ENCODE measurements at places on chromosomes 5 and 9.

DNA sequence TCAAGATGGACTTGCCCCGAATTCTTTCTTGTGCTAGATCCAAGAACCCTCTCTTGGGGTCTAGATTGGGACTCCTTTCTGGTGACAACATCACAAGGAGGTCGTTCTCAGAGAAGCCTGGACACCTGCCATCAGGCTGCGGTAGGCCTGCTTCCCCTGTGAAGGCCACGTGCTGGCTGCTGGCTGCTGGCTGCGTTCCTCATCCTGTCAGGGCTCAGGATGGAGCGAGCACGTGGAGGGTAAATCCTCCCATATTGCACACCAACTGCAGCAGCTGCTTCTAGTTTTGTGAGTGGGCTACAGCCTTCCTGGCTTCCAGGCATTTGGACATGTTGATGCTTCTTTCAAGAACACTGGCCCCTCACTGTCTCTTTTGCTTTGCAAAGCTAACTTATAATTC, 95.6 kb downstream of the HSPA4 start:
- peak; percentile 19 for DNase-seq

- DNase-seq: no peak
Measured at GRCh38 chr5:41547991-41548390, 37.6 kb upstream of the PLCXD3 start.

DNA sequence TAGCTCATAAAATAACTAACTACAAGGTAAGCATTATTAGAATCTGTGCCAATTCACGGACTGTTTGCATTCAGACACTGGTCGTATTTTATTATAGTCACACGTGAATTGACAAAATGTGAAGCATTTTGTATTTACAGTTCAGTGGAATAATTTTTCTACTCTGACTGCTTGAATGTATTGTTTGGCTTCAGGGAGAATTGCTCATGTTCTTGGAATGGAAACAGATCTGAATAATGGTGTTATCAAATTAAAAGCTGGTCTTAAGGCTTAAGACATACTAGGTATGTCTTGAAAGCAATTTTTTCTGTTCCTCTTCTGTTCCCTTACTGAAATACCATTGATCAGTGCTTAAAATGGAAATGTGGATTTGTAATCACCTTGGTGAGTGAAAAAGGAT, 543.7 kb upstream of the TLE4 start:
- DNase-seq: no peak

- no peak for DNase-seq
Measured at GRCh38 chr9:91945277-91946085, 4.5 kb downstream of the ROR2 start.

DNA sequence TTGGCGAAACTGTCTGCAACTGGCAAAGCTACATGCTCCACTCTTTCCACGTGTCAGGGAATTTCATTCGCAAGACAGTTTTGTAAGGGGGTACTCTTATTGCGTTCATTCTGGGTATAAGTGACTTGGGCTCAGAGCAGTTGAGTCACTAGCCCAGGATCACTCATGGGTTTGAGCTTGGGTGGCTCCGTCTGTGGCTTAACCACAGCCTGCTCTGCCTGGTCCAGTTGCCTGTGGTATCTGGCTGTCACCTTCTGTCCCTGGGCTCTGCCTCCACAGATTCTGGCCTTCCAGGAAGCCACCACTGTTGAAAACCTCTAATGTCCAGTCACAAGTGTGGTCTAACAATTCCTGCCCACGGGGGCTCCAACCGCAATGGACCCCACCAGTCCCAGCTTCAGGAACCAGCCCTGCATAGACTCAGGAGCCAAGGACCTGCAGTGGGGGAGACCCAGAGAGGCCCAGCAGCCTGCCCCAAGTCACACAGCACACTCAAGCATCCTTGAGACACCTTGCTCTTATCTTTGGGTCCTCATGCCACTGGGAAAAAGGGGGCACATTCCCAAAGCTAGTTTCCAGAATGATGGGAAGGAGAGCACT, 10.4 kb downstream of the KIF12 start:
- DNase-seq: peak; percentile 65

Measured in posterior cingulate gyrus (tissue), 11 donors.